ENCODE measurements at places on chromosomes 6 and 20. TPM values are rescaled to one million over a fixed set of nuclear protein-coding genes. Genes with fewer than 3 reads are reported as not detected.

The WFDC12 gene
- total RNA-seq = not detected

The LHFPL5 gene
- not detected for total RNA-seq

The BHLHE23 gene
- not detected for total RNA-seq

The TNNC2 gene
- 0.74 TPM for total RNA-seq

The IMPG1 gene
- not detected for total RNA-seq

The WFDC10B gene
- total RNA-seq = not detected

The NKX2-2 gene
- total RNA-seq = not detected

The MUC22 gene
- not detected for total RNA-seq

The CALHM6 gene
- total RNA-seq = 0.77 TPM

The SLC17A1 gene
- total RNA-seq = not detected

The C6orf141 gene
- 3.9 TPM for total RNA-seq

The KLHDC3 gene
- total RNA-seq = 71.6 TPM

The NR2E1 gene
- not detected for total RNA-seq

The UST gene
- total RNA-seq = 5.2 TPM

The POPDC3 gene
- 9.7 TPM for total RNA-seq

The OPRL1 gene
- 1.3 TPM for total RNA-seq

The HMGCLL1 gene
- total RNA-seq = 0.29 TPM

The GJA10 gene
- not detected for total RNA-seq

The ETV7 gene
- total RNA-seq = 0.29 TPM

The BCKDHB gene
- total RNA-seq = 18.2 TPM

The BNIP5 gene
- not detected for total RNA-seq

The HLA-DQA1 gene
- total RNA-seq = 12.7 TPM

The DEFB110 gene
- total RNA-seq = not detected

The CD40 gene
- 17.3 TPM for total RNA-seq

The OOEP gene
- total RNA-seq = not detected

The ZBP1 gene
- total RNA-seq = 0.26 TPM

The ASXL1 gene
- 75.3 TPM for total RNA-seq

The BPIFA1 gene
- not detected for total RNA-seq
